NCI-H1048 (cell line): ENCODE measurements at places on chromosomes 12 and 14.

GRCh38 chr14:100332797-100333196 is 9.7 kb downstream of the SLC25A47 start:
- DNase-seq: no peak

- DNase-seq: no peak
Observed at GRCh38 chr12:6434205-6435140, 10.3 kb upstream of the CD27 start.

- no peak for DNase-seq
Observed at GRCh38 chr14:67112344-67112743, 76.9 kb upstream of the GARIN2 start.

DNA sequence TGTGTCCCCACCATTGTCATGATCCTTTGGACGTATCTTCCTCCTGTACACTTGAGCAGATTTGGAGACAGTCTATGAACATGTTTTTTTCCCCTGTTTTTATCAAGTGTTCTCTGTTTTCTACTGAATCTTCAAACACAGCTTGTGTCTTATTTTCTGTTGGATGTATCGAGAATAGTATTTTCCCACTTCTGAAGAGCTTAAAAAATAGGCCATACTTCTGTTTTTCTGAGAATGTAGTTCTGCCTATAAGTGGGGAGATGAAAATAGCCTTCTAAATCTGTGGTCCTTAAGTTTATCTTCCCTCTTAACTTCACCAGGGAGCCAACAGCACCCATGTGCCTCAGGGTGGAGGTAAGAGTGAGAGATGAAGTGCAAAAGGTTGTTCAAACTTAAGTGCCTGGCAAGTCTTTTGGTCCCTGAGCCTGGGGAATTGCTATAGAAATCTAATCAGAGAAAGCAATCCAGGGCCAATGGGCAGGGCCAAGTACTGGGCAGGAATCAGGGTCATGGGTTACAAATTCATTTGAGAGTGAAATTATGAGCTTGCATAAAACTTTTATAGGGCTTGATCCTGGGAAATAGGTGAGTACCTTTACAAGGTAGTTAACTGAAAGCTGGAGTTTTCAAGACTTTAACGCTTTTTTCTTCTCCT is 58.9 kb downstream of the ARF6 start:
- no peak for DNase-seq

DNA sequence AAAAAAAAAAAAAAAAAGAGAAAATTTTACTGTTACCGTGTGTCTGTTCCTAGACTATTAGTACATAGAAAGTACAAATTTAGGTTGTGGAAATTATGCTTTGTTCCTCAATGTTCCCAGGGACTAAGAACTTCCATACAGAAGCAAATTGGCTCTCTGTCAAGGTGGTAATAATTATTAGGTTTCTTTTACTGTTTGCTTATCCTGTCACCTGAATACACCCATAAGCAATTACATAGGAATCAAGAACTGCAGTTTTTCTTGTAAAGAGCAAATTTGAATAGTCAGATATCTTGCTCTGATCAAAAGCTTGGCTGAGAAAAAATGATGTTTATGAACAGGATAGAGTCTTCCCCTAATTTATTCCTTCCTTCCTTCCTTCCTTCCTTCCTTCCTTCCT is 191.2 kb downstream of the AEBP2 start:
- no peak for DNase-seq

- no peak for DNase-seq
Observed at GRCh38 chr12:102498471-102498870, 18.1 kb upstream of the IGF1 start.

DNA sequence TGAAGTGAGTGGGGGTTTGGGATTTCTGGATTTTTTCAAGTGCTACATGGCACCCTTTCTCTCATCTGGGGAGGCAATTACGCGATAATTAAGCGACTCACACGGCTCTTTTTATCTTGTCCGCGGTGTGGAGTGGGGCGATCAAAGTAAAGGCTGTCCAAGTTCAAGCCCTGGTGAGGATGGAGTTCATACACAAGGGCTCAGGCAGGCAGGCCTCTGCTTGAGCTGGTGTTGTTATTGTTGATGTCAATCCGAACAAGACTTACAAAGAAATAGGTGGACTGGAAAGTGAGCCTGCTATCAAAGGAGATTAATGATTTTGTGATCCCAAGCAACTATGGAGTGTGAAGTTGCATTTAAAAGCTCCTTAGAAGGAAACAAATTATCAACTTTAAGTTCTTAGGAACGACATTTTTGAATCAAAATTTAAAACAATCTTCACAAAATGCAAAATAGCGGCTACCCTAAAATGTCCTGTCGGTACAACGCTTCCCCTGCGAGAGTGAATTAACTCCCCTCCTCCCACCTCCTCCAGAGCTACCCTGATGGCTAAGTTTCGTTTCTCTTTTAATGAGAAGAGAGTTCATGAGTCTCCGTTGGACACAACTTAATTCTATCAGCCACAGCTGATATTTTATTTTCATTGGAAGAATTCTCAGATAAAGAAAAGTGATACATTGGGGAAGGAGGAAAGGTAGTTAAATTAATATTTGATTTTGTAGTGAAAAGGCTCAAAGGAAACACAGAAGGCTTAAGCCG is 5.9 kb downstream of the FOXA1 start:
- no peak for DNase-seq

GRCh38 chr12:131112021-131112420 is 158.3 kb downstream of the ADGRD1 start:
- DNase-seq: no peak

GRCh38 chr14:45104561-45104960 is 20.6 kb downstream of the PRPF39 start:
- no peak for DNase-seq

DNA sequence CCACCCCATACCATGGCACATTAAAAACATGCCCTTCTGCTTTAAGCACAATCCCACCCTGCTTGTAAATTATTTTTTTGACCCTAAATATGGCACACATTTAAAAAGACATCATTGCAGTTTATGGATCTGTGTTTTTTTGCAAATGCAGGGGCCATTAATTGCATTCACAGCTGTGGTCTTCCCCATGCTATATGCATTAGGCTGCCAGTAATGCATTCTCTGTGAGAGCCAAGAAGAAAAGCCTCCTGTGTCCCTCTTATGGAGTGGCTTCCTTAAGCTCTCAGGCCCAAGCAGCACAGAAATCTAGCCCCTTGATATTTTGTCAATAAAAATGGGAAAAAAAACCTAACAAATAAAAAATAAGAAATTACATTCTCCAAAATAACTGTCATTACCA is 20.4 kb upstream of the COCH start:
- DNase-seq: no peak

- DNase-seq: no peak
Observed at GRCh38 chr12:60075091-60075490, 479.3 kb downstream of the SLC16A7 start.

- no peak for DNase-seq
Observed at GRCh38 chr12:108352591-108352990, 13.5 kb upstream of the CMKLR1 start.
